ENCODE measurements at places on chromosomes 12 and 14.

DNA sequence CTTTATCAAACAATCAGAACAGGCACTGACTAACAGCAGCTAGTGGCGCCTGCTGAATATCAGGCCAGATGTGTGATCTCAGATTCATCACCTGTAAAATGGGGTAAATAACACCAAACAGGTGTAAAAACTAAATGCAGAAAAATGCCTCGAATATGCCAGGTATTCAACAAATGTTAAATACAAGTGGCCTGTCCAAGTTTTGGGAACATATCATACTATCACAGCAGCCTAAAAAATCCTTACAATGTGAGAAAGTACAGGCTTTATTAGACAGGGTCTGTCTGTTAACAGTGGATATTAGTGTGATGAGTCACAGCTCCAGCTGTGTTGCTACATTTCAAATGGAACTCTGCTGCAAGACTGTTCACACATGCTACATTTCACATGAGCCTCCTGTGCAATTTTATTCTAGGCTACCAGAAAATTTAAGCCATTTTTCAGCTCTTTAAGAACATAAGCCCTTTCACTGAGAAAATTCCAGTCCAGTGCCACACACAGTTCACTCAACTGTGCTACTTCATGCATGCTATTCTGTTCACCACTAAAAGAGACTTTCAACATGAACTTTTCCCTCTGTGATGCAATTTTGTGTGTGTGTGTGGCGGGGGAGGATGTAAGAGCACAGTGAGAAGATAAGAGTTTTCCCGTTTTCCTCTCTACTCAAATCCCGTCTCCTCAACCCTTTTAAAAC is 56.7 kb downstream of the MSRB3 start:
- DNase-seq = no peak

GRCh38 chr14:22486675-22487074 is 102.3 kb downstream of the DAD1 start:
- no peak for DNase-seq

- DNase-seq = no peak
Measured at GRCh38 chr14:93511001-93511400, 80.3 kb downstream of the UNC79 start.

- no peak for DNase-seq
Measured at GRCh38 chr12:108543652-108544051, 17.3 kb downstream of the SART3 start.

DNA sequence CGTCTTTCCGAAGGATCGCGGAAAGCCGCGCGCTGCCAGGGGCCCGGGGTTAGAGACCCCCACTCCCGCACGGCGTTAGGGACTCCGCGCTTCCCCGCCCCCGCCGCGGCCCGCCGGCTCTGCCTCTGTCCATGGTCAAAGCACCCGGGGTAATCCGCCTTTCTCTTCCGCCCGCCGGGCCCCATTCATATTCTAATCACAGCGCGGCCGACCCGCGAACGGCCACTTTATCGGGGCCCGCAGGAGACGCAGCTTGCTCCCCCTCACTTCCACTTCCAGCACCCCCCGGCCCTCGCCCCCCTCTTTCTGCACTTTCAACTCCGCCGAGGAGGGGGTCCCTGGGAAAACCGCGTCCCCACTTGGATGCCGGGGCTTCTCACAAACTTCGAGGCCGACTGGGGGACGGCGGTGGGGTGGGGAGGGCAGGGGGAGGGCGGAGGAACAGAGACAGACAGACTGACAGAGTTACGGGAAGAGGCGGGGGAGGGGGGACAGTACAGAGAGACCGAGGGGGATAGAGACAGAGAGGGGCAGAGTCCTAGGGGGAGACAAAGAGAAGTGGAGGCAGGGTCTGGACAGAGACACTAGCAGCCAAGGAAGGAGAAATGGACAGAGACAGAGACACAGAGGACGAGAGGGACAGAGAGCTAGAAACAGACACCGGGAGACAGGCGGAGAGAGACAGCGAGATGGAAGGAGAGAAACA is 1.1 kb upstream of the RFX4 start:
- no peak for DNase-seq

DNA sequence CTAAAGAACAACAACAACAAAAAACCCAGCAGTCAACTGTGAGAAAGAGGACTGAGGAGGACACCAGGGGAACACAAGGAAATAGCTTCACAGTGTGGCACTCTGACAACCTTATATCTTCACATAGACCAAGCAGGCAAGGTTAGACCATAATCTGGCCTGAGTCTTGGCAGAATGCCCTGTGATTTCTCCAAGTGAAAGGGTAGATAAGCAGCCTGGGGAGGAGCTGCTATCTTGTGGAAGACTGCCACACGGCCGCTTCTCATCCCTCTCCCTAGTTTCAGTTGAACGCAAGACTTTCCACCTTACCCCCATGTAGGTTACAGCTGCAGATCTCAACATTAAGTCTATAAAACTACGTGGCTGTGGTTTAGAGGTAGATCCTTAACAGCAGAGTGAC is 3.7 kb downstream of the SLC25A21 start:
- no peak for DNase-seq

DNA sequence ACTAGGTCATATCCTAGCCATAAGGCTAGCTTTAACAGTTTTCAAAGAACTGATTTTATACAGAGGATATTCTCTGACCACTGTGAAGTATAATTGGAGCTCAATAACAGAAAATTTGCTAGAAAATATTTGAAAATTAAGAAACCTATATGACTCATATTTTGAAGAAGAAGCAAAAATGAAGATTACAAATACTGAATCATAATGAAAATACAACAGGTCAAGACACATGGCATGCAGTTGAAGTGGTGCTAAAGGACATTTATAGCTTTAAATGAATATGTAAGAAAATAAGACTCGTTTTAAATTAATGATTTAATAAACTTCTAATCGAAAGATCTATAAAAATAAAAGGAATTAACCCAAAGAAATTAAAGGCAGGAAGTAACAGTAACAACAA is 1234.6 kb downstream of the SLC16A7 start:
- DNase-seq = no peak

GRCh38 chr12:68665016-68665569 is 21.7 kb upstream of the NUP107 start:
- no peak for DNase-seq

Measured in NCI-H345 (cell line).